ENCODE measurements at places on chromosomes 12 and 14.

DNA sequence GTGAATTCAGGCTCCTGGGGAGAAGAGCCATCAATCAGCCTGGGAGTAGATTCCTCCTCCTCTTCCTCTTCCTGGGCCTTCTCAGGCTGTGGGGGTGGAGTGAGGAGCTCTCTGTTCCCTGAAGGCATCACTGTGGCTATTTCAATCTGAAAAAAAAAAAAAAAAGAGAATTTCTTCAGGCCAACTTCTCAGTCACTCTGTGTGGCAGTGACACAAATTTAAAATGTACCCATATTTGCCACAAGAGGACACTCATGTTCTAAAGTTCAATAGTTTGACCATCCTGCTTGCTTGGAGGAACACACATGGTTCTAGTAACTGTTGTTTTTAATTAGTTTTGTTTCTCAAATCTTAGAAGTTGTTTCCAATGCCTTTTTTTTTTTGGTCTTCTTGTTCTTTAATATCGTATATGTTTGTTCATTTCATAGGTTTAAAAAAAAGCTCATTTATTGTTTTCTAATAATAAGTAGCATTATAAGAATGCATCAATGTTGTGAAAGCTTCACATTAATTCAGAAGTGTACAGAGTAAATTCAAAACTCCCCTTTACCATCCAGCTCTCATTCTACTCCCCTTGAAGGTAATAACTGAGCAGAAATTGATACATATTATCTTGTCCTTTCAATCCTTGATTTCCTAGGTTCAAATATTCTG lies 23.3 kb upstream of the CCER1 start:
- no peak for DNase-seq

GRCh38 chr14:99554757-99555531 lies 49.1 kb downstream of the CCDC85C start:
- DNase-seq, result no peak

- DNase-seq, result no peak
These were observed 25.2 kb upstream of the PPP1CC start for GRCh38 chr12:110767863-110768262.

DNA sequence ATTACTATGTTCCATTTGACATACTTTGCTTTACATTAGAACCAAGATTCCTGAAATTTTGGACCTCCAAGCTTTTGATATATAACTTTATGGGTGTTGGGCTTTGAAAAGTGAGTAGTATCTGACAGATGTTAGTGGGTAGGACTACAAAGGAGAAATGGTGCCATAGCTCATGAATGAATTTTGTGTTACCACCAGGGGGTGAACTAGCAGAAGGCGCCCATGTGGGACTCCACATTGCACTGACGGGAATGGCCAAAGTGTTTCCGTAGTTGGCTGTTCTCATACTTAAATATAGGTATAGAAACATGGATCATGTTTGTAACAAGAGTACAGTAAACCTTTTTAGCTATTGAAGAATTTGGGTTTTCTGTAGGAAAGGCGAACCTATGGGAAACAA lies 337.5 kb downstream of the FLRT2 start:
- no peak for DNase-seq

DNA sequence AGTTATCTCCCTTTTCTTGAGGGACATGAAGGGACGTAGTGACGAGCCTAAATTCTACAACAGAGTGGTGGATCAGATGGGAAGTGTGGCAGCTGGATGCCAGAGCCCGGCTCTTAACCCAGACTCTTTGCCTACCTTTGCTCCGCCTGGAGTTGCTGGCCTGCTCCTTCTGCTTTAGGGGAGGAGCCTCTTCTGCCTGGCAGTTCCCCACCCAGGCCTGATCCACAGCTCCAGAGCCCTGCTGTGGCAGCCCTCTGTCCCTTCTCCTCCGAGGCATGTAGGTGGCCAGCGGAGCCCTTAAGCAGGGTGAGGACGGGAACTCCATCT lies 2.3 kb upstream of the PRPH start:
- DNase-seq, result no peak

DNA sequence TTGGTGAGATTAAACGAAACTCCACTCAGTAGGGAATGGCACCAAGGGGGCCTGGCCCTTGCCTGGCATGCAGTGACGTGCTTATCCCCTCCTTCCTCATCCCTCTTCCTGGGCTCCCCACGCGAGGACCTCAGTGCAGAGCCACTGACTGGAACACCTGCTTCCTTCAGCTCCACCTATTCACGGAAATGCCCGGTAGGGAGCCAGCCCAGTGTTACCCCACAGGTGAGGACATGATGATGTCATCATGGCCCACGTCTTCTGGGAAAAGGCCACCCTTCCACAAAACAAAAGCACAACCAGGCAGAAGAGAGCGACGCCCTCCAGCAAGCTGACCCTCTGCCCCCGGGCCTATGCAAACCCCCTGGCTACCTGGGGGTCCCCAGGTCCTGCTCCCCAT lies 42.1 kb downstream of the CCDC85C start:
- DNase-seq, result no peak

DNA sequence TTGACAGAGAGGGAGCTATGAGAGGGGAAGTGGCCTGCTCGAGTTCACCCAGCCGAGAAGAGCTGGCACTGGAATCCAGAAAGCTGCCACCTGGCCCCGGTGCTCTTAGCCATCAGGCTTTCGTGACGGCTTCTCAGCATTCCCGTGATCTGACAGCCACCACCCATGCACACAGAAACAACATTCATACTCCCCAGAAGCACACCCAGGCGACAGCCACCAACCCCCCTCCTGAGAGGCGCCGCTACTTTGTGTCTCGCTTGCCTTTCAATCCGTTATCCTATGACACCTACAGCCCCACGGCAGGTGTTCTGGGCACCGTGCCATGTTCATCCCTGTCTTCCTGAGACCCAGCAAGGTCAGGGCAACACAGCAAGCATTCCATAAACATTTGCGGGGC lies 31.4 kb downstream of the PSMC1 start:
- no peak for DNase-seq

GRCh38 chr12:118553856-118554504 lies 177.6 kb downstream of the SUDS3 start:
- DNase-seq, result no peak
